ENCODE measurements at places on chromosomes 2 and 18. TPM values are rescaled to one million over a fixed set of nuclear protein-coding genes. Genes with fewer than 3 reads are reported as not detected.

GRCh38 chr2:37825586-37825985 is 99.5 kb upstream of the RMDN2 start:
- H3K27ac ChIP-seq = no peak overlapping the region
- DNase-seq = no peak
- peaks cover 91% of the 10 kb centered on the region for H3K4me1 ChIP-seq
- H3K4me3 ChIP-seq = no peak overlapping the region
- H3K36me3 ChIP-seq = peaks cover 8% of the 10 kb centered on the region

AGXT gene
- total RNA-seq = not detected

LAMA3 gene
- 2.3 TPM for total RNA-seq

IL1B gene
- 1.7 TPM for total RNA-seq

- peaks cover 10% of the 10 kb centered on the region for H3K4me1 ChIP-seq
- no peak overlapping the region for H3K27ac ChIP-seq
- H3K27me3 ChIP-seq = peaks cover 6% of the 10 kb centered on the region
- H3K4me3 ChIP-seq = no peak overlapping the region
- no peaks in the 10 kb centered on the region for H3K36me3 ChIP-seq
Measured at GRCh38 chr2:8593243-8593642, 88.6 kb upstream of the ID2 start.

Data from HFFc6 (cell line).